Right ventricle myocardium superior (tissue), 1 donor: ENCODE measurements at places on chromosomes 3 and 15. TPM values are rescaled to one million over a fixed set of nuclear protein-coding genes. Genes with fewer than 3 reads are reported as not detected.
A peak's percentile ranks its signal among the peaks of the same experiment; 100 is the strongest.

- DNase-seq, result no peak
Observed at GRCh38 chr15:57138349-57138788, 219.9 kb downstream of the TCF12 start.

The CDCP1 gene
- total RNA-seq, result 0.38 TPM

GRCh38 chr3:102142379-102143060 lies 292.3 kb upstream of the ZPLD1 start:
- no peak for DNase-seq

GRCh38 chr3:146160321-146160963 lies 542 bp downstream of the PLOD2 start:
- peak; percentile 54 for DNase-seq

The MYRIP gene
- total RNA-seq, result 1.6 TPM

The PTH1R gene
- 11.8 TPM for total RNA-seq

DNA sequence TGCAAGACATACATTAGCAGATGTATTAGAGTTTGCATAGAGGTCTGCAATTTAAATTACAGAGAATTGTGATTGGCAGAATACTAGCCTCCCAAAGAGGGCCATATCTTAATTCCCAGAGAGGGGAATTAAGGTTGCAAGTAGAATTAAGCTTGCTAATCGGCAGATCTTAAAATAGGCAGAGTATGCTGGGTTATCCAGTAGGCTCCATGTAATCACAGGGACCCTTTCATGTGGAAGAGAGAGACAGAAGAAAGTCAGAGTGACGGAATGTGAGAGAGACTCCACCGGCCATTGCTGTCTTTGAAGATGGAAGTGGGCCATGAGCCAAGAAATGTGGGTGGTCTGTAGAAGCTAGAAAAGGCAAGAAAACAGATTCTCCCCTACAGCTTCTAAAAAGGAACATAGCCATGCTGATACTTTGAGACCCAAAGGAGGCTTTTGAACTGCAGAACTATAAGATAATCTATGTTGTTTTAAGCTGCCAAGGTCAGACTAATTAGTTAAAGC lies 38.8 kb downstream of the IMPG2 start:
- DNase-seq, result no peak

GRCh38 chr3:29329986-29330890 lies 49.4 kb downstream of the RBMS3 start:
- DNase-seq, result no peak

The NDUFAF3 gene
- total RNA-seq, result 165 TPM

GRCh38 chr3:136955813-136956212 lies 2.0 kb upstream of the IL20RB start:
- DNase-seq, result no peak

- no peak for DNase-seq
Observed at GRCh38 chr15:90097475-90097874, 4.8 kb downstream of the IDH2 start.

DNA sequence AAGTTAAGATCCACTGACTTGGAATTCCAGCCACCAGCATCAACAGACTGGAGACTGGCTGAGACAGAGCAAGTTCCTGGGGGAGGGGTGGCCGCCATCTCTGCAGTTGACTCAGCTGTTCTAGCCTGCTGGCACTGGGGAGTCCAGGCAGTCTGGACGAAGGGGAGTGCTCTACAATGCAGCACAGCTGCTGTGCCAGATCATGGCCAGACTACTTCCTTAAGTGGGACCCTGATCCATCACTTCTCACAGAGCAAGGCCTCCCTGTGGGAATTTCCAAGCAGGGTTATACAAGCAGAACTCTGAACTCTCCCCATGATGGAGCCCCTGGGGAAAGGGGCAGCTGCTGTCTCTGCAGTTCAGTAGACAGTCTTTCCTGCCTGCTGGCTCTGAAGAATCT lies 35.2 kb downstream of the PYGO1 start:
- DNase-seq, result peak; percentile 49

DNA sequence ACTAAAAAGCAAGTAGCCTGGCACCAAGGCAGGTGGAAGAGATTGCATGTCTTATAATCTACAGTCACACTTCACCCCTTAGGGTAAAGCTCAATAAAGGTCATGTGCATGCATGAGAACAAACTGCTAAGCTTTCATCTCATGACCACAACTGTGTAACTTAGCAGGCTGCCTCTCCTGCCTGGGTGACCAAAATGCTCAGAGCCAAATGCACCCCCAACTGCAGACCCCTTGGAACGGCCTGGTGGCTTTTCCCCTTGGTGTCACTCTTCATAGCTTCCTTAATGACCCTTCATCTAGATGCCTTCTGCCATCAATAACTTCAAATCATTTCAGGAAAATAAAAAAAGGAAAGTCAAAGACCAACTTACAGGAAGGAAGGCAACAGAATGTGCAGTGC lies 88.1 kb downstream of the ADAMTS17 start:
- no peak for DNase-seq

DNA sequence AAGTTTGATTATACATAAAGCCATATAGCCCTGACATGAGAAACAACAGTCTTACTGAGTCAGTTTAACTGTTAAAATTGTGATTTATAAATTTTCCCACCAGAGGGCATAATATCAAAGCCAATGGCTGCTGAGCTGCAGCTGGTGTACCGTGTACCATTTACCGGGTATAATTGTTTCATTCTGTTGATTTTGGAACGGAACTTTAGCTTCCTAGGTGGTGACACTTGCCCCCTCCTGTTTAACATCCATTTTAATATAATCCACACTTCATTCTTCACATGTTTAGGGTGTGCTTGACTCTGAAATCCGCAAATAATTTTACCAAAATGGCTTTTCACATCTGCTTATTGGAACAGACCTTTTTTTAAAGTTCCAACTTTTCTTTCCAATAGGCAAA lies 72.8 kb downstream of the SLC9A9 start:
- DNase-seq, result no peak

The PROS1 gene
- total RNA-seq, result 19.8 TPM

- DNase-seq, result no peak
Observed at GRCh38 chr15:34161329-34161963, 48.5 kb downstream of the KATNBL1 start.

- DNase-seq, result no peak
Observed at GRCh38 chr15:39502611-39503195, 78.2 kb upstream of the THBS1 start.

The COLQ gene
- 2.2 TPM for total RNA-seq

The AGBL1 gene
- total RNA-seq, result not detected

GRCh38 chr15:98375513-98376340 lies 272.6 kb upstream of the IGF1R start:
- no peak for DNase-seq

- DNase-seq, result peak; percentile 72
Observed at GRCh38 chr15:74134387-74135027, 4.1 kb downstream of the ISLR2 start.
